CD4-positive, alpha-beta T cell treated with Interleukin-21 for 1 hour (primary cell): ENCODE measurements at places on chromosomes 13 and 19.

DNA sequence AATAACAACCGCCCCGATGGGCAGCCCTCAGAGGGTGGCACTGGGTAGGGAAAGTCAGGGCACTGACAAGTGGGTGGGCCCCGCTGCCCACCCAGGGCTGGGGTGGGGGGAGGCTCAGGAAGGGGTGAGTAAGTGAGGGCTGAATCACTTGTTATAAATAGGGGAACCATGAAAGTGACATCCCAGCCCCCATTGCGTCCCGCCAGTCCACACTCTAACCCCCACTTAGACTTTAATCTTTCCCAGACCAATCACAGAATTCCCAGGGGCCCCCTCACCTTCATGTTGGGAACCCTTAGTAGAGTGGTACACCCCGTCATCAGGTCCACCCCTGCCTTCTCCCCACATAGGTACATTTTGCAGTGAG, 37.0 kb upstream of the NANOS3 start:
- no peak for DNase-seq

GRCh38 chr19:35911173-35911572, 3.1 kb upstream of the TYROBP start:
- no peak for DNase-seq

DNA sequence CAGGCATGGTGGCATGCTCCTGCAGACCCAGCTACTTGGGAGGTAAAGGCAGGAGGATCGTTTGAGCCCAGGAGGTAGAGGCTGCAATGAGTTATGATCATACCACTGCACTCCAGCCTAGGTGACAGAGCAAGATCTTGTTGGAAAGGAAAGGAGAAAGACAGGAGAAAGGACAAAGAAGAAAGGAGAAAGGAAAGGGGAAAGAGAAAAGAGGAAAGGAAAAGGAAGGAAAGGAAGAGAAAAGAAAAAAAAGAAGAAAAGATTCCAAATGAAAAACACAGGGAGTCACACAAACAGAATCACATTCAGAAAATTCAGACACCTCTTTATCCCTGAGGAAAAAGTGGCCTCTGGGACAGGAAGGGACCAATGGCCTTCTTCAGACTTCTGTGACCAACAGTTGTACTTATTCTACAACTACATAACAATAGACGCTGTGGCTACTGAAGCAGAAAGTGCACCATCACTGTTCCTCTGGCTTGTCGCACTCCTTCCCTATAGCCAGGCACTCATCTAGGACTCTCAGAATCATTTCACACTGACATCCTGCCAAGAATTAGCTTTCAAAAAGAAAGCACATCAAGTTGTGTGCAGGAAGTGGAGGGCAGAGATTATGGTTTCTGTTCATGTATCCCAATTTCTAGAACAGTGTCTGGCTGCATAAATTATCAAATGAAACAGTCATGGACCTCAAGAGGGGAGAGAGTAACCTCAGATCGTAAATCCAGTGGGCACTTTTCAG, 5.9 kb downstream of the MTMR6 start:
- DNase-seq: no peak

DNA sequence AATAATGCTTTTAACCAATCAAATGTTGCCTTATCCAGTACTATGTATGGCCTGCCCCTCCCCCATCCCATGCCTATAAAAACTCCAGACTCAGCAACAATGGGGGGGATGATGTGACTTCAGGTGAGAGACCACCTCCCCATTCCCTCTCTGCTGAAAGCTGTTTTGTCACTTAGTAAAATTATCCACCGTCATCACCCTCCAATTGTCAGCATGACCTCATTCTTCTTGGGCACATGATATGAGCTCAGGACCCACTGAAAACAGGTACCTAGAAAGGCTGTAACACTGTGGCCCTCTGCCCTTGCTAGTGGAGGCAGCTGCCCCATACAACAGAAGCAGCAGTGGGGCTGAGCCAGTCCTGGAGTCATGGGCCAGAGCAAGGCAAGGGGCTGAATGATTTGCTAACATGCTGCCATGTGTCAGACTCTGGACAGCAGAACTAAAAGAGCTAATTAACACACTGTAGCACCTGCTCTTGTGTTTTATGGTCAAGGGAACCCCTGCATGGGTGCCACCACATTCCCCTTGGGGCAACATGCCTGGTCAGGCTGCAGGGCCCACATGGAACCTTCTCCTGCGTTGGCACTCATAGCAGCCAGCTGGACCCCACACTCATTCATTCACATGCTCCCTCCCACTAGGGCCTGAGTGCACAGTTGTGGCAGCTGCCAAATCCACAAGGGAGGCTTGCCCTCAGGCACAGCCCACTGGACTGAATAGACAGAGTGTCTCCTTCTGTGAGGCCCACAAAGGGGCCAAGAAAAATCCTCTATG, 722.2 kb upstream of the PCDH20 start:
- DNase-seq: no peak

- no peak for DNase-seq
Measured at GRCh38 chr19:50896591-50897190, 14.5 kb downstream of the KLK4 start.

- no peak for DNase-seq
Measured at GRCh38 chr13:114131583-114132418, 622 bp downstream of the RASA3 start.

- no peak for DNase-seq
Measured at GRCh38 chr13:28411831-28412353, 83.0 kb downstream of the FLT1 start.

- DNase-seq: no peak
Measured at GRCh38 chr13:105914291-105915036, 621.0 kb downstream of the EFNB2 start.

DNA sequence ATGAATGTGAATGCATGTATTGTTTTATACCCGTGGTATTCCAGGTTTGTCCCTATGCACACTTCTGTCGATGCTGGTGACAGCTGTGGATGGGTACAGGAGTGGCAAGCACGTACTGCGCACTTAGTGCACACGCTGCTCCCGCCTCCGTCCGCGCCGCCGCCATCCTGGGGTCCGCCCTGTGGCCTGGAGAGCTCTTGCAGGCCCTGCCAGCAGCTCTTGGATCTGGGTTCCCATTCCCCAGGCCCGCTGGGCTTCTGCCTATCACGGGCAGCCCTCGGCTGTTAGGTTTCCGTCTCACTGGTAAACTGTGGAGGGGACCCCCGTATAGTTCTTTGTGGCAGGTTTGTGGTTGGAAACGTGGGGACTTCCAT, 4.0 kb downstream of the GNA11 start:
- no peak for DNase-seq
